ENCODE measurements at places on chromosomes 3 and 15.

- DNase-seq, result no peak
Observed at GRCh38 chr15:41105348-41106334, 10.4 kb downstream of the INO80 start.

DNA sequence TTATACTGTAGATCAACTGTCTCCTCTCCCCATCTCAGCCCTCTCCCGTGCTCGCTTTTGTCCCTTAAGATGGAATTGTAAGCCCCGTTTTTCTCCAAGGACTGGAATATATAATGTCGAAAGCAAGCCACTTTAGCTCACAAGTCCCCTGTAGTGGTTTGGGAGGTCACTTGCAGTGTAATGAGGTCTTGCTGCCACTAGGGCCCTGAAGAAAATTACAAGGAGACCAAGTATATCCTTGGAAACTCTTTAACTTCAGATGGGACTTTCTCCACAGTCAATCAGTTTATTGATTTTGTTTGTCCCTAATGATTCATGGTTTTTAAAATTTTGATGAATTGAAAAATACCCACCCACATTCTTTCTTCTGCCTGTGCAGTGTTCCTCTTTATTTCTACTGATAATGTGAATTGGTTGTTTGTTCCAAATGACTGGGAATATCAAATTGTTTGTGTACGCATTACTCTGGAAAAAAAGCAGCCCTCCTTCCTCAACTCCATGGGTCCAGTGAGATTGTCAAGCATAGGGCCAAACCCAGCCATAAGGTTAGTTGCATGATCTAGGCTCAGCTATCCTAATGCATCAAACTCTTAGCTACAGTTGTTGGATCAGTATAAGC, 294.8 kb downstream of the MCTP2 start:
- DNase-seq, result no peak

GRCh38 chr3:66385066-66385465, 115.8 kb downstream of the LRIG1 start:
- DNase-seq, result no peak

- no peak for DNase-seq
Observed at GRCh38 chr3:28155631-28156030, 85.8 kb upstream of the CMC1 start.

GRCh38 chr3:191627064-191627463, 166.1 kb downstream of the PYDC2 start:
- DNase-seq, result no peak

GRCh38 chr3:31232055-31233025, 300.4 kb upstream of the STT3B start:
- DNase-seq, result no peak
